ENCODE measurements at places on chromosomes 5 and 9. TPM values are rescaled to one million over a fixed set of nuclear protein-coding genes. Genes with fewer than 3 reads are reported as not detected.
A peak's percentile ranks its signal among the peaks of the same experiment; 100 is the strongest.

GRCh38 chr5:136909906-136910305 lies 544.6 kb upstream of the TRPC7 start:
- no peaks in the 10 kb centered on the region for H3K36me3 ChIP-seq
- H3K27ac ChIP-seq = no peak overlapping the region
- DNase-seq = no peak
- H3K4me1 ChIP-seq = no peaks in the 10 kb centered on the region
- H3K4me3 ChIP-seq = no peak overlapping the region

DNA sequence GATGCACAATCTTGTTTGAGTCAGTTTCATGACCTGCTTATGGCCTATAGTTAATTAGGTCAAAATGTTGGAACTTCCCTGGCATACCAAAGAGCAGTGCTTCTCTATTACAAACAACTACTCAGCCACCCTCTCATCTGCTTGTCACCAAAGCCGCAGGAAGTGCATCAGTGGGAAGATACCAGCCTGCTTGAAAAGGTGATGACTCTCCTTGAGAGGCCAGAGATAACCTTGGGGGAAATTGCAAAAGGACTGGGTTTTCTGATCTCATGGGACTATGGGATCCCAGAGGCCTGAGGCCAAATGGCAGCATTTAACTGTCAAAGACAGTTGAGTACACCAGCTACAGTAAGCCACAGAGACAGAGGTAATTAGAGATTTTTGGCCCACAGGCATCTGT lies 69.9 kb downstream of the C9orf57 start:
- H3K27me3 ChIP-seq = no peaks in the 10 kb centered on the region
- H3K27ac ChIP-seq = no peak overlapping the region
- H3K4me3 ChIP-seq = no peak overlapping the region
- DNase-seq = no peak

DNA sequence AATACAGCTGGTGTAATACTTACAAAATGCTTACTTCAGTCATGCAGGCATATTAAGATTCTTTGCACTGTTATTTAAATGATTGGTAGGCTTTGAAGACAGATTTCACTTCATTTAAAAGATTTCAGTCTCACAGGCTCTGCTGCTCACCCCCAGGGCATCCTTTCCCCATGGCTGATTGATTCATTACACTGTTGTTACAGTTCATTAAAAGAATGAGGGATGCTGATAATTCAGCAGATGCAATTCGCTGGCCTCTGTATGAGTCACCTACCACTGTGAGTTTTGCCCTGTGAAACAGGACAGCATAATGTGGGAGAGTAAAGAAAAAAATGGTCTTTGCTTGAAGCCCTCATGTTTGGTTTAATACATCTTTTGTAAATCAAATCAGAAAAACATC lies 246.9 kb downstream of the CYLC2 start:
- H3K4me1 ChIP-seq = no peaks in the 10 kb centered on the region

DNA sequence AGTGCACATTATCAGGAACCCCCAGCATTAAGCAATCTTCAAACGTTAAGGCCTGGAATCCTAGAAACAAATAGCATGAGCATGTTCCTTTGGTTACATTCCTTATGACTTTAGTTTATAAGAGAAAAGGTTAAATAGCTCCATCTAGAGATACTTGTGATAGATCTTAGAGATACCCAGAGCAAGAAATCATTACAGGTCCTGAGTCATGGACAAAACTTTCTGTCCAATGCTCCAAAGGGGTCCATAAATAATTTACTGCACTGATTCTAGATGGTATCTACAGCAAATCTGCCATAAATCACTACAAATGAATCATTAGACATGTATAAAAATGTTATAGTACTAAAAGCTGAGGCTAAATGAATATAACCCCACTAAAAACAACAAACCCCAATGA lies 139.6 kb downstream of the HTR1A start:
- DNase-seq = no peak
- H3K4me3 ChIP-seq = no peak overlapping the region
- H3K27me3 ChIP-seq = no peaks in the 10 kb centered on the region
- H3K4me1 ChIP-seq = no peaks in the 10 kb centered on the region

DNA sequence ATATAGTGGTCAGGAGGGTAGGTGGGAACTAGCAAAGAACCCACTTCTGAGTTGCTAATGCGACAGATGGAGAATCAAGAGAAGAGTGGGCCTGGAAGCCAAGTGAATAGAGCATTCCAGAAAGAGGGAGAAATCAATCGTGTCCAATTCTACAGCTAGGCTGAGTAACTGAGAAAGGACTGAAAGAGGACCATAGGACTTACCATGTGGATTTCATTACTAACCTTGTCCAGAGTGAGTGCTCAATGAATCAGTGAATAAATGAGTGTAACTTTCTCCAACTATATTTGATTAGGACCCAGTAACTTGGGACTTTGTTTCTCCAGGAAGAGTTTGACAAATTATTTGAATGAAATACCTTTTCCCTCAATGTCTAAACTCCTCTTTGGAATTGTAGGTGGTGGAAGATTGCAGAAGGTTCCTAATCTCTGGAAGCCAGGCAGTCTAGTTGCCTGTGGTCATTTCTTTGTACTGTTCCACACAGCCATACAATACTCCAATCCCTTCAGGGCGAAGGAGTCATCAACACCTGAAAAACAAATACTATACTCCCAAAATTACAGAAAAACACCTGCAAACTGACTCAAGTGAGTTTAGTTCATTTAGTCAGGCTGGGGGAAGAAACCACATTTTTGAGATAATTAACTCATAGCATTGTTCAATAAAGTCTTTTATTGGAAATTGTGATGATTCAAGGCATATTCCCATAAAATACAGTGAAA lies 2.6 kb upstream of the F2RL1 start:
- H3K27me3 ChIP-seq = peaks cover 5% of the 10 kb centered on the region
- H3K4me3 ChIP-seq = no peak overlapping the region
- no peak for DNase-seq
- peaks cover 20% of the 10 kb centered on the region for H3K4me1 ChIP-seq

- no peaks in the 10 kb centered on the region for H3K36me3 ChIP-seq
- H3K27ac ChIP-seq = no peak overlapping the region
- peaks cover 4% of the 10 kb centered on the region for H3K4me1 ChIP-seq
- H3K4me3 ChIP-seq = no peak overlapping the region
- H3K27me3 ChIP-seq = no peaks in the 10 kb centered on the region
- no peak for DNase-seq
Measured at GRCh38 chr9:132001567-132001966, 78.1 kb downstream of the MED27 start.

GRCh38 chr9:123597876-123598556 lies 242.0 kb downstream of the CRB2 start:
- no peak for DNase-seq
- H3K4me1 ChIP-seq = no peaks in the 10 kb centered on the region
- H3K27ac ChIP-seq = no peak overlapping the region
- no peaks in the 10 kb centered on the region for H3K36me3 ChIP-seq

GRCh38 chr9:1869843-1870242 lies 145.3 kb upstream of the SMARCA2 start:
- H3K4me1 ChIP-seq = no peaks in the 10 kb centered on the region
- H3K4me3 ChIP-seq = no peak overlapping the region
- no peak overlapping the region for H3K27ac ChIP-seq
- H3K27me3 ChIP-seq = no peaks in the 10 kb centered on the region
- no peaks in the 10 kb centered on the region for H3K36me3 ChIP-seq

DNA sequence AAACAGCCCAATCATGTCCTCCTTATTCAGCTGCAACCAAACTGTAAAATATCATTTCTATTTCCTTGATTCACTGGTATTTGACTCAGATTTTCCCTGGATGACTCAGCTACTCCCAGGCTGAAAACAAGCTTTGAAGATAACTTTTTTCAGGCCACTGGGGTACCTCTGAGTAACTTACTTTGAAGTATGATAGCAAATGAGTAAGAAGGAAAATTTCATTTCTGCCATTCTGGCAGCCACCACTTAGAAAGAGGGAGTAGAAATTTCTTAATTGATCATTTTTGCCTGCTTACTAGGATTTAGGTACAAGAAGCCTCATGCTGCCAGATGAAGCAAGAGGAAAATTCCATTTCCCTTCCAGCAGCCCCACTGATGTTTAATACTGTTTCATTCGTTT lies 247.4 kb downstream of the PRELID2 start:
- no peak overlapping the region for H3K4me3 ChIP-seq
- H3K27me3 ChIP-seq = no peaks in the 10 kb centered on the region
- no peak overlapping the region for H3K27ac ChIP-seq
- no peaks in the 10 kb centered on the region for H3K36me3 ChIP-seq
- H3K4me1 ChIP-seq = no peaks in the 10 kb centered on the region

GRCh38 chr9:69391946-69392345 lies 66.9 kb downstream of the ENTREP1 start:
- no peaks in the 10 kb centered on the region for H3K27me3 ChIP-seq
- DNase-seq = no peak
- H3K27ac ChIP-seq = no peak overlapping the region
- H3K4me3 ChIP-seq = no peak overlapping the region
- H3K36me3 ChIP-seq = no peaks in the 10 kb centered on the region

The SPINK4 gene
- not detected for total RNA-seq

- H3K4me1 ChIP-seq = no peaks in the 10 kb centered on the region
- DNase-seq = no peak
- H3K27me3 ChIP-seq = no peaks in the 10 kb centered on the region
- H3K36me3 ChIP-seq = no peaks in the 10 kb centered on the region
Measured at GRCh38 chr9:91732187-91733005, 217.6 kb downstream of the ROR2 start.

GRCh38 chr5:65548281-65548680 lies 14.7 kb downstream of the CENPK start:
- no peak overlapping the region for H3K4me3 ChIP-seq
- DNase-seq = peak; percentile 59
- H3K27ac ChIP-seq = peak overlapping the region; percentile 41

DNA sequence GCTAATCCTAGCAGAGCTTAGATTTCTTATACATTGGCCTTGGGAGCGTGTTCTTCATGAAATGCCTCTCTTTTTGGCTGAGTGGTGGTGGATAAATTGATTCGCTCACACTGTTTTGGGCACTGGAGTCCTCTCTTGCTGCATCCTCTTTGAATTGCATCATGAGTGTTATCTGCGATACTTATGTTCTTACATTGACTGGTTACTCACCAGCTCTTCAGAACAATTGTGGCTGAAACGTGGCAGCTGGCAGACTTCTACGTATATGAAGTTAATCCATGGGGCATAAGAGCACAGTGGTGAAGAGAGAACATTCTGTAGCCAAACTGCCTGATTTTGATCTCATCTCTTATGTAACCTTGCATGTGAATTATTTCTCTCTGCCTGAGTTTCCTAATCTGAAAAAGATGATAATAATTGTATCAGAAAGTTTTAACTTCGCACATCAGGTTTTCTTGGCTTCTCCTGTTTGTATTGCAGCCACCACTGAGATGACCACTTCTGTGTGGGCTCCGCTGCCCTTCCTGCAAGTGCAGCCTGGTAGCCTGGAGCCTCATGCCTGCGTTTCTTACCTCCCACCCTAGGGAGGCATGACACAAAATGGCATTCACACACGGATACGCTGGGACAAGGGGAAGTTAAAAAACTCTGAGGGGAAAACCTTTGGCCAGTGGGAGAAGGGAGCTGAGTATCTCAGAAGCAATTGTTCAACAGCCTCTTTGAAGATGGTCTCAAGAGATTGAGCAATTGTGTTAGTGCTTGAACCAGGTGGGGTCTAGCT lies 295.2 kb downstream of the ARHGAP26 start:
- no peak overlapping the region for H3K4me3 ChIP-seq
- no peaks in the 10 kb centered on the region for H3K27me3 ChIP-seq
- DNase-seq = no peak
- no peaks in the 10 kb centered on the region for H3K4me1 ChIP-seq
- H3K27ac ChIP-seq = no peak overlapping the region

GRCh38 chr5:179138568-179138925 lies 78.4 kb downstream of the ZNF354C start:
- H3K4me3 ChIP-seq = no peak overlapping the region
- no peaks in the 10 kb centered on the region for H3K36me3 ChIP-seq
- DNase-seq = no peak
- no peaks in the 10 kb centered on the region for H3K27me3 ChIP-seq

DNA sequence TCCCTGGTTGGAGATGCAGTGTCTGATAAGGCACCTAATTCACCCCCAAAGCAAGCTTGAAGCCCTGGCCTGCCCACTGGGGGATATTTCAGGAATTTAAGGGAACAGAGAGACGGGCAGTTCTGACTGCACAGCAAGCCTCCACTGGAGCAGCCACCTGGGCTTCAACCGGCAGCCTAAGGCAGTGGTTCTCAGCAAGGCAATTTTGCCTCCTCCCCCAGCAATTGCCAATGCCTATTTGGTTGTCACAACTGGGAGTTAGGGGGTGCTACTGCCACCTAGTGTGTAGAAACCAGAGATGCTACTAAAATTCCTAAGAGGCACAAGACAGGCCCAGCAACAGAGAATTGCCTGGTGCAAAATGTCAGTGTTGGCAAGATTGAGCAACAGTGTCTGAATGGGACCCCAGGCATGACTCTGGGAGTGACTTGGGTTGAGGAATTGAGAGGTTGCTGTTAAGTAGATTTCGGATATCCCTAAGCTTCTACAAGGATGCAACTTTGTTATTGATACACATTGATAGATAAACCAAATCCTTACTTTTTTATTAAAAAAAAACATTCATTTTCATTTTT lies 58.7 kb upstream of the CTSL start:
- DNase-seq = no peak
- no peaks in the 10 kb centered on the region for H3K27me3 ChIP-seq
- H3K4me3 ChIP-seq = no peak overlapping the region

- H3K27ac ChIP-seq = no peak overlapping the region
- no peaks in the 10 kb centered on the region for H3K36me3 ChIP-seq
- no peaks in the 10 kb centered on the region for H3K4me1 ChIP-seq
- no peak for DNase-seq
- H3K4me3 ChIP-seq = no peak overlapping the region
Measured at GRCh38 chr5:33595303-33595702, 154.5 kb downstream of the TARS1 start.

The RGS14 gene
- total RNA-seq = 93.3 TPM

DNA sequence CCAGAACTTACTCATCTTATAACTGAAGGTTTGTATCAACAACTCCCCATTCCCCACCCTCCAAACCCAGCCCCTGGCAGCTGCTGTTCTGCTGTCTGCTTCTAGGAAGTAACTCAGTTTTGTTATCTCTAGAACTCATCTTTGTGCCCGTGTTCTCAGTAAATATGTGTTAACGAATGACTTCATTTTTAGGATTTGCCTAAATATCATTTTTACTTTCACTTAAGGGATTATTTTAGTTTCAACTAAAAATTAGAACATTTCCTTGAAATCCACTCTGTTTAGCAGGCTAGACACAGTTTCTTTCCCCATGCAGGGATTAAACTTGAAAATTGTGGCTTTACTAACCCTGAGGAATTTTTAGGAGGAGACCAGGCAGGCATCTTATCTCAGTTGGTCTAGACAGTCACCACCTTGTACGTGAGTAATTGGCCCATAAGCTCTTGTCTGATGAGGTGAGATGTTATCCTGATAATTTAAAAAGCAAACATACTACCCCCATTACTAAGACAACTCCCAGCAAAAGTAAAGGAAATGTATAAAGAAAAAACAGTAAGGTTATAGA lies 68.2 kb upstream of the TNFAIP8 start:
- H3K4me3 ChIP-seq = peak overlapping the region; percentile 88
- H3K4me1 ChIP-seq = peaks cover 97% of the 10 kb centered on the region
- H3K27me3 ChIP-seq = no peaks in the 10 kb centered on the region

The PANK3 gene
- total RNA-seq = 38.7 TPM
